Activated CD4-positive, alpha-beta memory T cell treated with anti-CD3 and anti-CD28 coated beads, Interleukin-2, amount 10 ng/mL, durations not matched to agents 7 days and 5 days (primary cell): ENCODE measurements at places on chromosomes 11 and 22. TPM values are rescaled to one million over a fixed set of nuclear protein-coding genes. Genes with fewer than 3 reads are reported as not detected.

DNA sequence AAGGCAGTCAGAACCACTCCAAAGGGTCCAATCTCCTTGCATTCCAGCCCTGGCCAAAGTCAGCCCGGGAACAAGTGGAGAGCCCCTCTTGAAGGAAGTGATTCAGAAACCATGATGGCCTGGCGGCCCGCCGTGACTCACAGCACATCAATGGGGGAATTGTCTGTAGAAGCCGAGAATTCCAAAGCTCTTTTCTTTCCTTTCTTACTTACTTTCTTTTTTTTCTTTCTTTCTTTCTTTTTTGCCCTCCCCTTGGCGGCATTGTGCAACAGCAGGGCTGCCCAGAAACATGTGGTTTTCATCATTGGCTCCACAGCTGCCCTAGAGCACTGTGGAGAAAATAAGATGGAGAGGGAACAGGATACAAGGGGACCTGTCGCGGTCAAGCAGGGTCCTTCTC, 140.2 kb upstream of the TIMP3 start:
- DNase-seq = no peak

Gene OR8B8
- total RNA-seq = not detected

DNA sequence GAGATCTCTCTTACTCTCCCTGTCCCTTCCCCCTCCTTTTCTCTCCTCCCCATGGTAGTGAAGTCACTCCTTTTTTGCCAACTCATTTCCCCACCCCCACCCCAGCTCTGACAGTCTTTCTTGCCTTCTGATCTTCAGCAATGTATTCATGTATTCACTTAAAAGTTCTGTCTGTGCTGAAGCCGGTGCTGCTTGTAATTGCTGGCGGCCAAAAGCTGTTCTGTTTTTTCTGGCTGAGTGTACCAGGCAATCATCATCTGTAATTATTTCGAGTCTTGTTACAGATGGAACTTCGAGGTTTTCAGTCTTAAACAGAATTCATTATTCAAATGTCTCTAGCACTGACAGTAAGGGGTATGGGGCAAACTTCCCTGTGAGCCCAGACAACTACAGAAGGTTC, 99.5 kb downstream of the SPATA19 start:
- DNase-seq = no peak

DNA sequence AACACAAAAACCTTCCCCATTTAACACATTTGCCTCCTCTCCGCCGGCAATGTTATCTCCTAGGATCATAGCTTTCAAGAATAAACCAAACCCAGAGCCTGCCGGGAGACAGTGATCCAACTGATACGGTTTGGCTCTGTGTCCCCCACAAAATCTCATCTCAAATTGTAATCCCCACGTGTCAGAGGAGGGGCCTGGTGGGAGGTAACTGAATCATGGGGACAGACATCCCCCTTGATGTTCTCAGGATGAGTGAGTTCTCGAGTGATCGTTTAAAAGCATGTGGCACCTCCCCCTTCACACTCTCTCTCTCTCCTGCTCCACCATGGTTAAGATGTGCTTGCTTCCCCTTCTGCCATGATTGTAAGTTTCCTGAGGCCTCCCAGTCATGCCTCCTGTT, 33.3 kb downstream of the RBFOX2 start:
- no peak for DNase-seq

GRCh38 chr11:27552341-27552740, 45.8 kb upstream of the LIN7C start:
- DNase-seq = no peak

DNA sequence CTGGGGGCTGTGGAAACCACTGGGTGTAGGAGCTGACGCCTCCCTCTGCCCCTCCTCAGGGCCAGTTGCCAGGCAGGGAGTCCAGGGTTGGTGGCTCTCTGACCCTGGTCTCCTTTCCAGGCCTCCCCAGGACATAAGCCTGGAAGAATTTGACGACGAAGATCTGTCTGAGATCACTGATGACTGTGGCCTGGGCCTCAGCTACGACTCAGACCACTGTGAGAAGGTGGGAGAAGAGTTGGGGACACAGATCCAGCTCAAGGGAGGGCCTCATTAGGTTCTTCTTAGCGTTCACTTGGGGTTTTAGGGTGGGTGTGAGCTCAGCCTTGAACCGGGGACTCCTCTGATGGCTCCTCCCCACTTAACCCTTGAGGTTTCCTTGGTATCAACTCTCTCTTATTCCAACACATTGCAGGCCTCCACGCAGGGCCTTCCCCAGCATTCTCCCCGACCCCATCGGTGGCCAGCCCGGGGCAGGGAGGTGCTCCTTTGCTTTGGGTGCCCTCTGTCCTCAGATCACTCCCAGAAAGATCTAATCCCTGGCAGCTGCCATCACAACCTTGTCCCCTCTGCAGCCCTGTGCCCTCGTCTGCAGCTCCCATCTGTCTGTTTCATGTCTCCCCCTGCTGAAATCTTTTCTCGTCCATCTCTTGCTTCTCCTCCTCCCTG, 1.2 kb downstream of the MAPK8IP2 start:
- DNase-seq = no peak

Gene OR2D2
- not detected for total RNA-seq

GRCh38 chr22:26549902-26550497, 37.7 kb upstream of the TFIP11 start:
- DNase-seq = no peak

Gene GRIK4
- total RNA-seq = not detected

Gene OR2AG2
- total RNA-seq = not detected

DNA sequence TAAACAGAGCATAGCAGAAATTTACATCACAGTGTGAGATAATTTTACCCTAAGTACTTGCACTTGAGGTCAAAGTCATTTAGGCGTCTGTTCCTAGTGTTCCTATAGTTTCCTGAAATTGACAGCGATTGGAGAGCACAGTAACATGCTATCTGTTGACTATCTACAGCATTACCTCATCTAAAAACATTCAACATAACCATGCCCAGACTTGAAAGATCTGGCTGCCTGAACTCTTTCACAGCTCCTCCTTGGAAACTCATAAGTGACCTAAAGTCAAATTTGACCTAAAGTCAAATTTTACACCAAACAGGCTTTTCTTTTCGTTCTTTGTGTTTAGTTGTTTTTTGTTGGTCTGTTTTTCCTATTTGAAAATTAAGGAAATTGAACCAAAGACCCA, 233.8 kb upstream of the UBASH3B start:
- DNase-seq = no peak

DNA sequence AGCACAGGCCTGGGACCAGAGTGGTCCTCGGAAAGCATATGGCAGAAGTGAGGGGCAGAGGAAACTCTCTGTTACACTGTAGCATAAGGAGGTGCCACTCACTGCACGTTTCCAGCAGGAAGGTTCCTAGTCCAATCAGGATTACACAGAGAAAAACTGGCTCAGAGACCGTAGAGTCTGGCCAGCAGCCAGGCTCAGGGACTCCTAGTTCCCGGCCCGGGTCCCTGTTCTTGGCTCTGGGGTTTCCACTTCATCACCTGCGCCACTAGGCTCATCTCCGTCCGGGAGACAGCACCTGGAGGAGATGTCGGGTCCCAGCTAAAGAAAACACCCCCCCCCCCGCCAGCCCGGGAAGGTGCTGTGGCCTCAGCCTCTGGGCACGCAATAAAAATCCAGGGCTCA, 1.1 kb downstream of the TTLL12 start:
- no peak for DNase-seq

DNA sequence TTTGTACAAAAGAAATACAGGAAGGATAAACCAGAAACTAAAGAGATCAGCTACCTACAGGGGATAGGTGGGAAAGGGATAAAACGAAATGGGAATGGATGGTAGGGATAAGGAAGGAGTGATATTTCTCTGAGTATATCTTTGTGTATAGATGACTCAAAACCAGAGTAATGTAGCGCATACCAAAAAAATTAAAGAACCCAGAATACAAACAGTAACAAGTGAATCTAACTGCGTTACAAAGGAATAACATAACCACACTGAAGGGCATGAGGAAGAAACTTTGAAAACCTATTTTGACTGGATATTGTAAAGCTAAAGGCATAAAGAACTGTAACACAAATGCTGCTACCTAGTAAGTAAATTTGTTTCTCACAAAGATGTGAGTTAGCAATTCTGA, 37.9 kb downstream of the MAPK1 start:
- DNase-seq = no peak

Gene MLC1
- 0.50 TPM for total RNA-seq

Gene CREB3L1
- not detected for total RNA-seq

GRCh38 chr11:19546325-19546724, 166.3 kb upstream of the NAV2 start:
- DNase-seq = no peak
